ENCODE measurements at places on chromosomes 7 and 10. TPM values are rescaled to one million over a fixed set of nuclear protein-coding genes. Genes with fewer than 3 reads are reported as not detected.

DNA sequence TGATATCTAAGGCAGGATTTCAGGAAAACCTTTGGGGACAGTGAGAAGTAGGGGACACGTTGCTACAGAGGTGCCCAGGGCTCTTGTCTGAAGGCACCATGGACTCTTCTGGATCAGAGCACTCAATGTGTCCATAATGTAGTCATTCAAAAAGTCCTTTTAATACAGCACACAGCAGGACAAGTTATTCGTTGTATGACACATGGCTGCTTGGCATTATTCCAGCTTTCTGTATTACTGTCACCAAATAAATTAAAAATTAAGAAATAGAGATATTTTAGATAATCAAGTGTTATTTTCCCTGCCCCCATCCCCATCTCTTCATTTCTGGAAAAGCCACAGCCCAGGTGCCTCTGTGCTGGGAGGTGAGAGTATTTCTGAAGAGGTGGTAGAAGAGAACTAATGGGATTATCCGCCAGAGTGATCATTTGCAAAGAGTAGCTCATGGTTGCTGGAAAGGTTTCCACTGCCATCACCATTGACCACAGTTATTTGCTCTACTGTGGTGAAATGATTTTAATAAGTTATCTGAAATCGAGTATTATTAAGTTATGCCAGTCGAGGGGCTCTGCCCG is 83.0 kb downstream of the CXCL12 start:
- no peaks in the 10 kb centered on the region for H3K27me3 ChIP-seq
- H3K36me3 ChIP-seq = no peaks in the 10 kb centered on the region
- H3K4me3 ChIP-seq = no peak overlapping the region
- DNase-seq = no peak

DNA sequence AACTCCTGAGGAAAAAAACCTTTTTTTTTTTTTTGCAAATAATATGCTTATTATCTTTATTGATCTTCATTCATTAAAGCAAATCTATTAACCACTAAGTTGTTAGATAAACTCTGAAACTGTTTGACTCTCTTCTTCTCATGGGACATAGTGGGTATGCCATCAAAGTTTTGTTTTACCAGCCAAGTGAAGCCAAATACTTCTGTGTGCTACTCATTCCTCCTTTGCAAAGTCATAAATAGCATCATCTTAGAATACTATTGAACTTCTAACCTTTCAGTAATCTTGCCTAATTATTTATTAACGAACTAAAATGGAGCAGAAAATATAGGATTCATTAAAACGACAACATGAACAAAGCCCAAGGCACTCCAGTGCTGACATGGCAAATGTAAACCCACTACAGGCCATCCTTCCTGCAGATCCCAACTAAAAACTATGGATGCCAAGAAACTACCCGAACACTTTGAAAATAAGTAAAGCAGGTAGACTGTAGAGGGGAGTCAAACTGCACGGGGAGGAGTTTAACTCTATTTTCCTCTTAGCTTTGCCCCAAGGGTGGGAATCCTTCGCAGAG is 61.2 kb upstream of the ODAD2 start:
- H3K36me3 ChIP-seq = no peaks in the 10 kb centered on the region
- peak; percentile 52 for DNase-seq
- peaks cover 12% of the 10 kb centered on the region for H3K4me1 ChIP-seq
- H3K27me3 ChIP-seq = no peaks in the 10 kb centered on the region
- no peak overlapping the region for H3K27ac ChIP-seq
- no peak overlapping the region for H3K4me3 ChIP-seq

DNA sequence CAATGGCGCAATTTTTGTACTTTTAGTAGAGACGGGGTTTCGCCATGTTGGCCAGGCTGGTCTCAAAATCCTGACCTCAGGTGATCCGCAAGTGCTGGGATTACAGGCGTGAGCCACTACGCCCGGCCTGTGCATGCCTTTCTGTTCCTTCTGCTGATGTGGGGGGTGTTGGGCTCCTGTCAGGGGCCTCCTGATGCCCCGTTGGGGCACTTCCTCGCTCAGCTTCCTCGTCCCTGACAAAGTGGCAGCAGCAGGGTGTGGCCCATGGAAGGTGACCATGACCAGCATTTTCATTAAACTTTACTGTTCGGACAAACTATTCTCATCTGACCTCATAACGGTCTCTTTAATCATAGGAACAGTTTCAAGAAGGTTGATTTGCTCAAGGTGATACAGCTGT is 69.4 kb downstream of the TBXAS1 start:
- no peaks in the 10 kb centered on the region for H3K4me1 ChIP-seq
- H3K36me3 ChIP-seq = no peaks in the 10 kb centered on the region
- DNase-seq = no peak

GRCh38 chr10:92757066-92757710 is 67.4 kb downstream of the HHEX start:
- peaks cover 22% of the 10 kb centered on the region for H3K4me1 ChIP-seq
- H3K27me3 ChIP-seq = no peaks in the 10 kb centered on the region
- no peak overlapping the region for H3K27ac ChIP-seq

DNA sequence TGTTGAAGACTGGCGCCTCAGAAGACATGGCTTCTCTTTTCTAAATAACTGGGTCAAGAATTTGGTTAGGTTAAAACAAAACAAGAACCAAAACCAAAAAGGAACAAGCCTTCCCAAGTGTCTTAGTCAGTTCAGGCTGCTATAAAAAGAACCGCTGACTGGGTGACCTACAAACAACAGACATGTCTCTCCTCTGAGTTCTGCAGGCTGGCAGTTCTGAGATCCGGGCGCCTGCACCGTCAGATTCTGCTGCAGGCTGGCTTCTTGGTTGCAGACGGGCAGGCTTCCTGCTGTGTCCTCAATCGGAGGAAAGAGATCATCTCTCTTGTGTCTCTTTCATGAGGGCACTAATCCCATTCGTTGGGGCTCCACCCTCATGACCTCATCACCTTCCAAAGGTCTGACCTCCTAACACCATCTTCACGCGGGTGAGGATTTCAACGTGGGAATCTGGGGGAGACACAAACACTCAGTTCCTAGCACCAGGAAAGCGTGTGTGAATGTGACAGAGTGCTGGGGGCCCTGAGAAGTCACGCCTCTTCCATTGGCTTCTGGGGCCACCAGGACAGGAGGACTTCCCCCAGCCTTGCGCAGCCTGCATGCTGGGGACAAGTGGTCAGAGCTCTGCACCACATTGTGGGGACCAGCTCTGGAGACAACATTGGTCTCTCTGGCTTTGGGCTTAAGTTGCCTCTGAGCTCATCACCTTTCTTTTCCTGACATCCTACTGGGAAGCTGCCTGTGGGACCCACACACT is 63.1 kb downstream of the ASB13 start:
- H3K4me3 ChIP-seq = no peak overlapping the region
- no peak overlapping the region for H3K27ac ChIP-seq
- DNase-seq = no peak
- no peaks in the 10 kb centered on the region for H3K27me3 ChIP-seq
- no peaks in the 10 kb centered on the region for H3K36me3 ChIP-seq

DNA sequence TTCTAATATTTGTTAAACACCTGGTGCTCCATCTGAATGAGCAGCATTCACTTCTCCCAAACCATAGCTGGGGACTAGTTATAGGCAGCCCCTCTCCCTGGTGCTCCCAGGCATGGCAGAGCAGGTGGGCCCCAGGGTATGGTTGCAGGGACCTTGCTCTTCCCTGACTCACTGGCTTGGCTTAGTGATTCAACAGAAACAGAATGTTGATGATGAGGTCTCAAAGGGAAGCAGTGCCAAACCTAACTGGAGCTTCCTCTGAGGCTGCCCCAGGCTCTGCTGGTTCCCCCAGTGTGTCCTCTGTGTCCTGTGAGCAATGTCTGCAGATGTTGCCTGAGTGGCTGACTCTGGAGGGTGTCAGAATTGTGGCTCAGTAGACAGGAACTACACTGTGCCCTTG is 3.7 kb downstream of the GPR26 start:
- peak; percentile 77 for DNase-seq
- no peak overlapping the region for H3K4me3 ChIP-seq
- H3K36me3 ChIP-seq = no peaks in the 10 kb centered on the region
- no peaks in the 10 kb centered on the region for H3K27me3 ChIP-seq
- H3K4me1 ChIP-seq = no peaks in the 10 kb centered on the region
- H3K27ac ChIP-seq = no peak overlapping the region

DNA sequence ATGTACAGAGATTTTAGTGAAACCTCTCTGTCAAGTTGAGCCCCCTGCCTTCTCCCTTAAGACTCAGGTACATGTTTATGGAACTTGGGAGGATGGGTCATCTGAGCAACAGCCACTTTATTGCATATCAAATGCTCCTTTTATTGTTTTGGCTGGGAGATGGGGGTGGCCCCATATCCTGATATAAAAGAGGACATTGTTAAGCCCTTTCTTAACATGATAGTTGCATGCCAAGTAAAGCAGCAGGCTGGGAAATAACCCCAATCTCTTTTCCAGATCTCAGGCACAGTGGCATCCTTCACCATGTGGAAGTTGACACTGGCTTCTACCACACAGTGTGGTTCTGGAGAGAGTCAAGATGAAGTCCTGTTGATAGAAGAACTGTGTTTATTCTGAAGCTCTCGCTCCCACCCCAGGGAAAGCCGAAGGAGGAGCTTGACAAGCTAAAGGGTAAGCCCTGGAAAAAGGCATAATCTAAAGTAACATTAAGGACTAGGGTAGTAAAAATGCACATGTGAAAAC is 746.7 kb downstream of the SUGCT start:
- H3K27me3 ChIP-seq = no peaks in the 10 kb centered on the region
- H3K4me1 ChIP-seq = peaks cover 30% of the 10 kb centered on the region
- DNase-seq = no peak
- no peaks in the 10 kb centered on the region for H3K36me3 ChIP-seq
- H3K27ac ChIP-seq = no peak overlapping the region
- H3K4me3 ChIP-seq = no peak overlapping the region

- no peak overlapping the region for H3K4me3 ChIP-seq
- H3K36me3 ChIP-seq = no peaks in the 10 kb centered on the region
- DNase-seq = peak; percentile 61
- H3K27me3 ChIP-seq = peaks cover 7% of the 10 kb centered on the region
These were observed 14.7 kb upstream of the CSGALNACT2 start for GRCh38 chr10:43123361-43124093.

- H3K36me3 ChIP-seq = peaks cover 25% of the 10 kb centered on the region
- H3K4me3 ChIP-seq = peak overlapping the region; percentile 62
- H3K4me1 ChIP-seq = peaks cover 15% of the 10 kb centered on the region
- peak; percentile 94 for DNase-seq
These were observed 194.3 kb downstream of the ZMYND11 start for GRCh38 chr10:329361-330099.

- no peak overlapping the region for H3K4me3 ChIP-seq
- no peaks in the 10 kb centered on the region for H3K36me3 ChIP-seq
- H3K27me3 ChIP-seq = no peaks in the 10 kb centered on the region
- peak overlapping the region; percentile 24 for H3K27ac ChIP-seq
These were observed 174.4 kb upstream of the LYZL2 start for GRCh38 chr10:30803892-30804322.

C7orf57 gene
- total RNA-seq = under 0.01 TPM

BLNK gene
- 0.36 TPM for total RNA-seq

SHH gene
- total RNA-seq = not detected
